Suppressor macrophage (primary cell): ENCODE measurements at places on chromosomes 3 and 15.

GRCh38 chr3:46873521-46873920 is 4.0 kb upstream of the PTH1R start:
- no peak for DNase-seq

DNA sequence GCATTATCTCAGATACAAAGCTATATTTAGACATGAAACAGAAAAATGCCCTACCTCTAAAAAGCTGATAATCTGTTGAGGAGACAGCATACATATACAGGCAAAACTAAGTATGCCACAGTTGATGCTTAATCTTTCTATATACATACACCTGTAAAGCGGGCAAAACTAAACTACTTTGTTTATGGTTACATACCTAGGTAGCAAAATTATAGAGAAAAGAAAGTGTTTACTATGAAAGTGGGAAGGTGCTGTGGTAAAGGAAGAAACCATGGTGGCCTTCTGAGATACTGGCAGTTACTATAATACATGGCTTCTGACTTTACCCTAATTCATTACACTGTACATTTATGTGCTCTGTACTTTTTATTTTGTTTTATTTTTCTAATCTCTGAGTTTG is 36.0 kb upstream of the NR1I2 start:
- DNase-seq, result no peak

- peak; percentile 24 for DNase-seq
These were observed 883 bp downstream of the MAGEF1 start for GRCh38 chr3:184710870-184711492.

- no peak for DNase-seq
These were observed 298.3 kb downstream of the SHQ1 start for GRCh38 chr3:72549761-72550581.

DNA sequence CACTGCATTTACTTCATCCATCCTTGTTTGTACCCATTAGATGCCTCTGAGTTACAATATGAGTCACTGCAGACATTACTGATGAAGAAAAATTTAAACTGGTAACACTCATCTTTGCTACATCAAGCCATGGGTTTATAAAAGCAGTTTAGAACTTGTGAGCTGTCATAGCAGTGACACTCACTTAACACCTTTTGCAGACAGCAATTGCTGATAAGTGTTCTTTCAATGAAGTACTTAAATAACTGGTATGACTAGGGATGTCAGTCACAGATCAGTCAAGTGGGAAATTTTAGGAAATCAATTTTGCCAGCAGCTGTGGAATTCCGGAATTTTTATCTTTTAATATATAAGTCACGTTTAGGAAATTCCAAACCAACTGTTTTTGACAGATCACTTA is 643.0 kb downstream of the TBL1XR1 start:
- DNase-seq, result no peak

DNA sequence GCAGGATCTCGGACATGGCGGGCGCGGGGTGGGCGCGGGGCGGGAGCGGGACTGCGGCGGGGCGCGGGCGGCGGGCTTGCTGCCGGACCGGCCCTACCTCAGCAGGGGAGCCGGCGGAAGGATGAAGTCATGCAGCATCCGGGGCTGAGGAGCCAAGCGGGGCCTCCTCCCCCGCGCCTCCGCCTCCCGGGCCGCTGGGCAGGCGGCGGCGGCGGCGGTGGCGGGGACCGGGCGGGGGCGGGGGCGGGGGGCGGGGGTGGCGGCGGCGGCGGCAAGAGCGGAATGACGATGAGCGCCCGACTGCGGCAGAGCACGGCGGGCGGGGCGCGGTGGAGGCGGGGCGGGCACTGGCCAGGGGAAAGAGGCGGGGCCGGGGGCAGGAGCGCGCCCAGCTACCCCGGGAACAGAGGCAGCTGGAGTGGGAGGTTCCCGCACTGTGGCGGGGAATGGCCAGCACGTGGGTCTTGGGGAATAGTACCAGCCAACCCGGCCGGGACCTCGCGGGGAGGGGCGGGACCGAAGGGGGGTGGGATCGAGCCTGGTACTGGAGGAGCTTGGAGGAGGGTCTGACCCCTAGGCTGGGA is at the start of gene CAMK2N2:
Gene CAMK2N2, minus strand, starts transcription at position 284 of the 584 bp plus-strand sequence. Its CDS starts 268 bp downstream, at position 16.
- peak; percentile 55 for DNase-seq

DNA sequence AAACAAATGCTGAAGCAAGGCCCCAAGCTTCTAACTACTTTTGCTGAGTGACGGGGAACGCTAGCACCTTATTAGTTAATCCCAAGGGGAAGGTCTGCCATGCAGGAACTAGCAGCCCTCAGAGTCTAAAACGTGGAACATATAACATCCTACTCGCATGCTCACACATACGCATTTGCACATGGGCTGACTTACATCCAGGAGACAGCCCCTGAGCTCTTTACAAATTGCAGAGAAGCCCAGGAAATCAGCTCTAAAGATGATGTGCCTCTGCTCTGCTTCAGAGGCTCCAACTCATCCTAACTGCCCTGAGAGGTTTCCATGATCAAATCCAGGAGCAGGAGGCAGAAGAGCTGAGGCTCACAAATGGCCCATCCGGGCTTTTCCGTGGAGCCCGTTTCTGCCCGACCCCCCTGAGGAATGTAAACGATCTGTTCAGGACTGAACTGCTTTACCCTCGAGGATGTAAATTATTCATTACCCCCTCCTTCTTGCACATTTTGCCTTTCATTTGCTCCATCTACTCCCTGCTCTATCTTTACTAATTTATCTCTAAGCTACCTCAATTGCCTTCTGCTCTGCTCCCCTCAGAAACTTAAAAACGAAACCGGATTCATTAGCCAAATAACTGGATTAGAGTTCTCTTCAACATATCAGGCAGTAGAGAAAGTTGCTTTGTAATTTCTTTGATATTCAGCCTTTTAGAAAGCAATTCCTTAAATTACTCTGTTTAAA is 141.9 kb upstream of the CCDC54 start:
- DNase-seq, result no peak

GRCh38 chr15:46703020-46703861 is 1014.1 kb upstream of the SEMA6D start:
- DNase-seq, result no peak

DNA sequence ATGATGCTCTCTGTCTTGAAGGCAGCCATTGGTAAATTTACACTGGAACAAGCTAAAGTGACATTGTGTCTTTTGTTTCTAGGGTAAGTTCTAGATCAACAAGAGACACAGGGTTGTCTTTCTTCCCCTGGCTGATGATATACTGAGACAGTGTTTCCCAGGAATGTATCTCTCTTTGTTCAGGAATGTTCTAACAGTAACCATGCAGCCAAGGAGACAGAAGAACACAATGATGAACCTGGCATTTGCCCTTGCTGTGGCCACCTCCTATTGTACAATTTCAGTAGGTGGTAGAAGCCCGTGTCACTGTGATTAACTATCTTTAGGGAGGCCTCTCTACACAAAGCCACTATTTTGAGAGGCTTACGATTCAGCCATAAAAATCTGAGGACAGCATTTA is 130.7 kb downstream of the LRTM1 start:
- no peak for DNase-seq

DNA sequence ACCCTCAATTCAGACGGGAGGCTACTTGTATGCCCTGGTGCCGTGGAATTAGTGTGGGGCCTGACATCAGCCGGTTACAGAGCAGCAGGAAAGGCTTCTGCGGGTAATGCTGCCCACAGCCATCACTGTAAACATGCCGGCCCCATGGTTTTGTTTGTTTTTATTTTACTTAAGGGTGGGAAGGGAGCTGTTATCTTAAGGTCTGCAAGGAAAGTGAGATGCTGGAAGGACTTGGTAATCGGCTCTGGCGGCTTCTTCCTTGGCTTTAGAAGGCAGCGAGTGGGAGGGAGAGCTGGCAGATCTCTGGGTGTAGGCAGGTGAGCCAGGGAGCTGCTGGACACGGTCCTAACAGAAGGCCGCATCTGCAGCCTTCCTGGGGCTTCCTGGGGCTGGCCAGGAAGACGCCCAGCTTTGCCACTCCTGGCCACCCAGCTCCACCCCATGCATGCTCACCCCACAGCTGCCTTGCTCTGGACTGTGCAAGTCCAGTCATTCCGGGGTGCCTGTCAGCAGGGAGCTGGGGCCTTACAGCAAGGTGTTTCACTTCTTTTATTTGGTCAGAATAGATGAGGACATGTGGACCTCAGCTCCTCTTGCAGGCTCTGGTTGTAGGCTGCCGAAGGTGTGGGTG is 54.1 kb upstream of the FURIN start:
- peak; percentile 63 for DNase-seq

GRCh38 chr15:97615114-97615513 is 345.4 kb upstream of the ARRDC4 start:
- no peak for DNase-seq

- no peak for DNase-seq
These were observed 289.5 kb upstream of the RGMA start for GRCh38 chr15:93378558-93378957.

GRCh38 chr15:83378921-83379578 is 68.1 kb upstream of the SH3GL3 start:
- no peak for DNase-seq

GRCh38 chr3:46537779-46538178 is 28.3 kb downstream of the LRRC2 start:
- no peak for DNase-seq

DNA sequence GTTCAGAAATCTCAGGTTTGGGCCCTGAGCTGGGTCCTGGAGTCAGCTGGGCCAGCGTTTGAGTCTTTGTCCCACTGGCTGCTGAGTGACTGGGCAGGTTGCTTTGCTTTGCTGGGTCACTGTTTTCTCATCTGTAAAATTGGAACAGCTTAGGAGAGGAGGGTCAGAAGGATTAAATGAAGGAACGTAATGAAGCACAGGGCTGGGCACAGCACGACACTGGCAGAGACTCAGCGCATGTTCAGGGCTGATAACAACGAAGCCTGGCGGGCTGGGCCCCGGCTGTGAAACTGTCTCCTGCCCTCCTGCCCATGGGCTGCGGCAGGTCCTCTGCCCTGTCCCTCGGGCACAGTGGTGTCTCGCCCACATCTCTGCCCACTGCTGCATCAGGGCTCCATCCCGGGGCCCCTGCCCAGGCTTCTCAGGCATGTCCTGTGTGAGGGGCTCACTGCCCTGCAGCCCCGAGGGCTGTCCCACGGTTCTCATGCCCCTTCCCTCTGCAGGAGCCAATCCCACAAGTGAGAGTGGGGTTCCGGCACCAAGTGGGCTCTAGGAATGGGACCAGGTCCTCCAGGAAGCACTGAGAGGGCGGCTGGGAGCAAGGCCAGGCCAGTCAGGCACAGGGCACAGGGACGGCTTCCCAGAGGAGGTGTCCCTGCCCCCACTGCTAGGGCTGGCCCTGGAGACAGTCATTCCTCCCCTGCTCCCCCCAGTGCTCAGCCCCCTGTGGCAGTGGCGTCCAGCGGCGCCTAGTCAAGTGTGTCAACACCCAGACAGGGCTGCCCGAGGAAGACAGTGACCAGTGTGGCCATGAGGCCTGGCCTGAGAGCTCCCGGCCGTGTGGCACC is 88.0 kb downstream of the TBC1D2B start:
- DNase-seq, result no peak

- no peak for DNase-seq
These were observed 92.6 kb upstream of the MYRIP start for GRCh38 chr3:39716849-39717248.

GRCh38 chr15:59028387-59028955 is 41.0 kb downstream of the RNF111 start:
- DNase-seq, result no peak

DNA sequence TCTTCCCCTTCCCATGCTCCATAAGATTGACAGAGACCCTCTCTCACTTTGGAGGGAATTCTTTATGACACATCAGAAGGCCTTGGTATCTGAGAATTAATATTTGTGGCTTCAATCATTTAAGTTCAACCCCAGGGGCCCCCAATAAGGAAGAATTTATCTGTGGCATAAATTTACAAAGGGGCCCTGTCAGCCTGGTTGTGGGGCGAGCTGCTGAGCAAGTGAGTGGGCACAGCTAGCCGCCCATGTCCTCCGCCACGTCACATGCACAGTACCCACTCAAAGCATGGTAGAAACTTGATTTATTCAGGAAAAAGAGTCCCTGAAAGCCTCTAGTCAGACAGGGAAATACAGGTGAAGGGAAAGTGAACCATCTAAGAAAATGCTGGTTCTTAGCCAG is 13.3 kb downstream of the PLXNB1 start:
- no peak for DNase-seq

DNA sequence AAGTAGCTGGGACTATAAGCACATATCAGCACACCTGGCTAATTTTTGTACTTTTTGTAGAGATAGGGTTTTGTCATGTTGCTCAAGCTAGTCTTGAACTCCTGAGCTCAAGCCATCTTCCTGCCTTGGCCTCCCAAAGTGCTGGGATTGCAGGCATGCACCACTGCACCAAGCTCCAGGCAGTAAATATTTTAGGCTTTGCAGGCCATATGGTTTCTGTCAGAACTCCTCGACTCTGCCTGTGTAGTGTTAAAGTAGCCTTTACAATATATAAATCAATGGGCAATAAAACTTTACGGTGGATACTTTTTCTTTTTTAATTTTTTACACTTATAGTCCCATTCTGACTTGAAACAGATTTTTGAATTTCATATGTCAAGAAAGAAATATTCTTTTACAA is 41.6 kb downstream of the DAG1 start:
- DNase-seq, result no peak

GRCh38 chr15:89860891-89861290 is 32.9 kb downstream of the AP3S2 start:
- no peak for DNase-seq

DNA sequence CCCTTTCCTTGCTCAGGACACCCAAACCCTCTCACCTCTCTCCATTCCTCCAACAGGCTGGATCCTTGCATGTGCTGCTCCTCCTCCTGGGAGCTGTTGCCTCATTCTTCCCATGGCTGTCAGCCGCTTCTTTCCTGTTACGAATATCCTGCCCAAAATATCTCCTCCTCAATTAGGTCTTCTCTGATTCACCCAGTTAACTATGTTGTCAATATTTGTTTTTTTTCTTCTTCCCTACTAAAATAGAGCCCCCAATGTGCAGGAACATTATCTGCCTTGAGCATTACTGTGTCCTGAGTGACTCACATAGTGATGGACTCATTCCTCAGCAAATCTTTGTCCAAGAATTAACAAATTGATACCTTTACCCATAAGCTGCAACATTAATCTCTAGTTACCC is 357.2 kb downstream of the CLSTN2 start:
- DNase-seq, result no peak

DNA sequence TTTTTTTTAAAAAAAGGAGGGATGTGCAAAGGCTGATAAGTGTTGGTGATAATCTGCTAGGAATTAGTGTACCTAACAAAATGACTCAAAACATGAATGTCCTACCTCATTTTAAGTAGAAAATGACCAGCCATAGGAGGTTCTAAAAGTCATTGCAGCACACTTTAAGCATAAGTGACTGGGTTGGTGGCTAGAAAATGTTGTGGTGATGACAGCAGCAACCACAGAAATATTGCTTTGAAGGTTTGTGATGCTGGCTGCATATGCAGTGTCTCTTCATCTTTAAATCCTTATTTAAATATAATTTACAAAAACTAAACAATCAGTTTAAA is 55.2 kb downstream of the CMSS1 start:
- DNase-seq, result no peak

- DNase-seq, result peak; percentile 70
These were observed 15.2 kb upstream of the MBNL1 start for GRCh38 chr3:152253514-152253913.
